Activated naive CD8-positive, alpha-beta T cell treated with anti-CD3 and anti-CD28 coated beads, Interleukin-2, amount 10 ng/mL, durations not matched to agents 7 days and 5 days (primary cell): ENCODE measurements at places on chromosomes 11 and 22.
A peak's percentile ranks its signal among the peaks of the same experiment; 100 is the strongest.

- DNase-seq, result no peak
These were observed 81.8 kb downstream of the MTMR3 start for GRCh38 chr22:29964776-29965175.

GRCh38 chr22:44869196-44869595 is 116.8 kb downstream of the ARHGAP8 start:
- DNase-seq, result no peak

DNA sequence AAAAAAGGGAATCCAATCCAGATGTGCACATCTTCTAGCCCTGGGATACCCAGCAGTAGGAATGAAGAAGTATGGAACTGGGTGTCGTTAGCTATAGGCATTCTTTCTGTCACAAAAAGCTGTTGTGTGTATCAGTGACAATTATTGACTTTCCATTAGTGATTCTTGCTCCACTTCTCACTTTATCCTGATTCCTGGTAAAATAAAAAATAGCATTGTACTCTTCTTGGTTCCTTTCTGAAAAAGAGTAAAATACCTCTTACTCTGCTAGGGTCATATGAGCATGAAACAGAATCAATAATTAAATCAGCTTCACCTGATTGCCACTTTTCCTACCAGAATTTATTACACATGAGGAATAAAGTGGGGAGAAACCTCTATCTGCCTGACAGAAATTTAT is at the start of gene OR52E6:
Gene OR52E6, minus strand, starts transcription at position 101 of the 400 bp plus-strand sequence. Its CDS starts 0 bp downstream, at position 101.
- DNase-seq, result no peak

GRCh38 chr11:133081020-133081419 is 451.3 kb downstream of the OPCML start:
- DNase-seq, result no peak

DNA sequence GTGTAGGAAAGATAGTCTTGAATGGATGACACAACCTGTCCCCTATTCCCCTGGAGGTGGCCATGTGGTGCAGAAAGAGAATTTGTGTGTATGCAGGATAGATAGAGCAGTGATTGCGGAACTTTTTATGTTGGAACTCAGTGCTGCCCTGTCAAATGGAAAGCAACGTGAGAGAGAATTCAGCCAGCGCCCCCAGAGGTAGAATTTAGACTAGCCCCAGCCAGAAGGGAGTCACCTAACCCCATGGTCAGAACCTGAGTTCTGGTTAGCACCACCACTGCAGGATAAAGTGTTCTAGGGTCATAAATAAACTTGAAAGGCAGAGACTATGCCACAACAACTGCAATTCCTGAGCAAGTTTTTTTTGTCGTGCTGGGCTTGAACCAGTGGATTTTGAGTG is 152.9 kb upstream of the GRIA4 start:
- DNase-seq, result no peak

DNA sequence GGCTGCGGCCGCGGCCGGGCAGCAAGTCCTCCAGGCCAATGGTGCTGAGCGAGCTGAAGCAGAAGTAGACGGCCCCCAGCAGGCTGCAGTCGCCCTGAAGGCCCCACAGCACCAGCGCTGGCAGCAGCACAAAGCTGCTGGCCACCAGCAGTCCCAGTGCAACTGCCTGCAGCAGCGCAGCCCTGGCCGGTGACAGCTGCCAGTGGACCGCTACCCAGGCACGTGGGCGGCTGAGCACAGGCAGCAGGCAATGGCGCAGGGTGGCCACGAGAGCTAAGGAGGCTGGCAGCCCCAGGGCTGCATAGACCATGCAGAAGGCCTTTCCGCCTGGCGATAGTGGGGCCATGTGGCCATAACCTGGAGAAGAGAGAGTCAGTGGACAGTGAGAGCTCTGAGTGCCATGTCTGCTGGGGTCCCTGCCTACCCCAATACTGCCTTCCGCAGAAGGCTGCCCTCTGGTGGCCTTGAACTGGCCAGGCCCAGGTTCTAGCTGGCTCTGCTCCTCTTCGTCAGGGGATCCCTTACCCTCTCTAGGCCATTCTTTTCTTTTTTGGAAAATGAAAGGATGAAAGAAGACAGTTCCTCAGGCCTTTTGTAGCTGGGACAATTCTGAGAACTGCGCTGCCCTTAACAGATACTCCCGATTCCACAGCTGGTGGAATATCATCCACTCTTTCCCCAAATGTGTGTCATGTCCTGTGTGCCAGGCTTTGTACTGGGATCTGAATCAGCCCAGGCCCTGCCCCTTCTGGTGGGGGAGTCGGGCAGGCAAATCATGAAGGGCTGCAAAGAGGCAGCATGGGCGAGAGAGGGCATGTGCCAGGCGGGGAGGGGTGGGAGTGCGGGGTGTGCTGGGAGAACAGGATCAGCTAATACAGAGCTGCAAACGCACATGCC is 1.8 kb downstream of the KCNK7 start:
- peak; percentile 60 for DNase-seq

DNA sequence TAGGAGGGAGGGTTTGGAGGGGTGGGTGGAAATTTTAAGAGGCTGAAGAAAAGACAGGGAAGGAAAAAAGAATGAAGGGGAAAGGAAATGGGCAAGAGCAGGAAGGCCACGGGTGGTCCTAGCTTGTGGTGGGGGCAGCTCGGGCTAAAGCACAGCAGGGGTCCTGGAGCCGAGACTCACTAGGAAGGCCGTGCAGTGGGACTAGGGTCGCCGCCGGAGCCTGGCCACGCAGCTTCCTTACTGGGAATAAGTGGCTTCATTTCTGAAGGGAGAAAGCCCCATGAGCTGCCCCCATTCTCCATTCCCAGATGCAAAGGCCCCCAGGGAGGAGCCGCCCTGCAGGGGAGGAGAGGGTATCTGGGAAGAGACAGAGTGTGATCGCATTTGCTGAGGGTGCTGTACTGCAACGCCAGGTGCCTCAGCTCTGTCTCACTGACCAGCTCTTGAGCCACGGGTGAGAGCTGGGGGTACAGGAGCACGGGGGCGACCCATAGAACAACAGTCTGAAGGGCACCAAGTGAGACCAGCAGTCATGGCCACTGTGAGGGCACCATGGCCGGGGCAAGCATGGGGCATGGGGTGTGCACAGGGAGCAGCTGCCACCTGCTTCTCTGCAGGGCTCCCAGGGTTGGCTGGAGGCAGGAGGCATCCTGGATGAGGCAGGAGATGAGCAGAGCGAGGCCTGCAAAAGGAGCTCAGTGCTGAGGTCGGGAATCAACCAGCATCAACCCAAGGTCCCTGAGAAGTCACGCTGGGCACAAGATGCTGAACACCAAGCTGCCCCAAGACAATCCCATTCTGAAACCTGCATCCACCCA is 11.6 kb downstream of the TOP3B start:
- no peak for DNase-seq

- DNase-seq, result no peak
These were observed 37.2 kb upstream of the LDLRAD3 start for GRCh38 chr11:35906681-35907080.

DNA sequence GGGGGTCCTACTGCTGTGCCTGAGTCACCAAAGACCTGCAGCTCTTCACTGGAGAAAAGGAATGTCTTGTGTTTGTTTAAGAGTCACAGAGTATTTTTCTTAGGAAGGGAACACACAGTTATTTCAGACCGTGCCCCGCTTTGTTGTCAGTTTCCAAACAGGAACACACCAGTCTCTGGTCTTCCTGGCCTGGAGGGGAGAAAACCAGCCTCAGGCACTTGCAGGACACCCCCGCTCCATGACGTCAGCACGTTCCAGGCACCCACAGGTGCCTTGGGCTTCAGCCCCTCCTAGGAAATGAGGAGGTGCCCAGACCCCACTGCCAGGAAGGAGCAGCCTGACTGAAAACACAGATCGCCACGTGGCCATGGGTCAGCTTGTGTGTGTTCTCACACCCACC is 5.4 kb downstream of the DEAF1 start:
- DNase-seq, result no peak

GRCh38 chr11:86380295-86381059 is 5.8 kb downstream of the CCDC81 start:
- no peak for DNase-seq

DNA sequence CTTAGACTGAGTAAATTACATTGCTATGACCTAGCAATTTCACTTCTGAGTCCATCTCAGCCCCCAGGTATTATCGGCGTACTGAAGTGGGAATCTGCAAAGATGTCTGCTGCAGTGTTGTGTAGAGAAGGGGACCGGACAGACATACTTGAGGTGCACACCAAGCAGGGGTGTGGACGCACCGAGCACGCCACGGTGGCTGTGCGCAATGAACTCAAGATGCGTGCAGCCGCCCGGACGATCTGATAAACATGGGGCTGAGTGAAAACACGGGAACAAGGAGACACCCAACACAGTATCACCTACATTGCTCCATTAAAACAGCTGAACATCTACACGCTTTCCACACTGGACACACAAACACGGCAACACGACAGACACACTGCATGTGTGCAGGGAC is 454.3 kb downstream of the OPCML start:
- no peak for DNase-seq

GRCh38 chr11:8070417-8071115 is 10.4 kb upstream of the TUB start:
- no peak for DNase-seq

GRCh38 chr11:122101625-122102291 is 14.3 kb downstream of the BLID start:
- no peak for DNase-seq

- DNase-seq, result no peak
These were observed 4.9 kb downstream of the INPPL1 start for GRCh38 chr11:72229336-72229924.

- DNase-seq, result no peak
These were observed 10.0 kb downstream of the BCL2L13 start for GRCh38 chr22:17648569-17648968.

DNA sequence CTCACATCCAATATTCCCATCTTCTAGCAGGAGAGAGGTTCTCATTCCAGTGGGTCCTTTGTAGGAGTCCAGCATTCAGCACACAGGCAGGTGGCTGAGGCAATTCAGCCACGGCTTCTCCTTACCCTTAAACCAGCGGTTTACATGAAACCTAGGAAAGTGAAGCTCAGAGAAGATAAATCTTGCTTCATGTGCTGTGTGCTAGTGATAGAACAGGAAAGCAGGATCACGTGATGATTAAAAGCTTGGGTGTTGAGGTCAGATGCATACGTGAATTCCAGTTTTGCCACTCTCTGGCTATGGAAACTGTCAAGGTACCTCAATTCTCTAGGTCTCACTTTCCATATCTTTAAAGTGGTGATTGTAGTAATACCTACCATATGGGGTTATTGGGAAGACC is 331.6 kb downstream of the INSC start:
- DNase-seq, result no peak

- DNase-seq, result no peak
These were observed 47.0 kb downstream of the STIM1 start for GRCh38 chr11:3902441-3902840.

DNA sequence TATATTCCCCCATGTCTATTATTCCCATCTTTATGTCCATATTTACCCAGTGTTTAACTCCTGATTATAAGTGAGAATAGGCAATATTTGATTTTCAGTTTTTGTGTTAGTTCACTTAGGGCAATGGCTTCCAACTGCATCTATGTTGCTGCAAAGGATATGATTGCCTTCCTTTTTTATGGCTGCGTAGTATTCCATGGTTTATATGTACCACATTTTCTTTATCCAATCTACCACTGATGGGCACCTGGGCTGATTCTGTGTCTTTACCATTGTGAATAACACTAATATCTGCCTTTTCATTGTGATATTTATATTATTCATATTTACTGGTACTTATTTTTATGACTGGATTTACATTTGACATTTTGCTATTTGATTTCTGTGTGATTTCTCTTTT is 649.6 kb downstream of the NTM start:
- no peak for DNase-seq

DNA sequence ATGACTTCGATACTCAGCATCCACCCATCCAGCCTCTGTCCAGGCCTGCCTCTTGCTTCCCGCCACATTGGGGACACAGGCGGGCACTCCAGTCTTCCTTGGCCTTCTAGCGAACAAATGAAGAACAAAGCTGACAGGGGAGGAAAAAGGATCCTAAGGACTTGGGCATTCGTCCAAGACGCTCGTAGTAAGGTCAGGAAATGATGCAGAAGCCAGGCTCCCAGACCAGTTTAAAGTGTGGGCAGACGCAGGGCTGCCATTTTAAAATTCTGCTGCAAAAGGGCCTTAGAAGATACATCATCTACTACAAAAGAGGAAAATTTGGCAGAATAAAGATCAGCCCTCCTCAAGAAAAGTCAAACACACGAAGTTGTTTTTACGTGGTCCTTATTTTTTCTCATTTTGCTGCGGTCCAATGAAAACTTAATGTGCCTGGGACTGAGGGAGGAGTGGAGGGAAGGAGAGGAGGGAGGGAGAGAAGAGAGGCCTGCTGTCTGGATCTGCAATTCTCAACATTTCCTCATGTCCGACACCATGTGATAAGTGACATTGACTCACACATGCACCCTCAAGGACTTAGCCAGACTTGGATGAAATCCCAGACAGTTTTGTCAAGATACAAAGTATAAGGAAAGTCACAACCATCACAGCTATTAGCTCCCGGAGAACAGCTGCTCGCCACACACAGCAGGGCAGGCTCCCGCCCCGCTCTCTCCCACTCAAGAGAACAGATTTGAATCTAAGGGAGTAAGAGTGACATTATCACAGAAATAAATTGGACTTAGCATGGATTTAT is 5.7 kb downstream of the DNAL4 start:
- DNase-seq, result no peak

DNA sequence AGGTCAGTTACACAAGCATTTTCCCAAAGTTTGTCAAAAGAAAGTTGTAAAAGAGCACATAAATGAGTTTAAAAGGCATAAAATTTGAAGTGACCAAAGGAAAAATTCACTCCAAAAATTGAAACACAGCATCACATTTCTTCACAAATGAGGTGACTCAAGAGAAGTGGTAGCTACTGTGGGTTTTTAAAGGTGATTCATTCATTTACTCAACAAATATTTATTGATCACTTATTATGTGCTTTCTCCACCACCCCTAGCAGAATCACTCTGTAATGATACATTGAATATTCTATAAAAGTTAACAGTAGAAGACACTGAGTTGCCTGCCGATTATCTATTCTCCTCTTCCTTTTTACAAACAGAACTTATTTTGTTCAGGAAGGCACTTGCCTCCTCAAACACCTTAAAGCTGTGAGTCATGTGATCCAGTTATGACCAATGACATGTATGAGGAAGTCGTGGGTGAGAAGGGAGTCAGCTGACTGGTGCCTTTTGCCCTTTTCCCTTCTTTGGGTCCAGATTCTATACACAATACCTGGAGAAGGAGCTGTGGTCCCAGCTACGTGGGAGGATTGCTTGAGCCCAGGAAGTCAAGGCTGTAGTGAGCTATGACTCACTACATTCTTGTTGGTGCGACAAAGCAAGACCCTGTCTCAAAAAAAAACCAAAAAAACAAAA is 67.7 kb upstream of the CLNS1A start:
- no peak for DNase-seq

DNA sequence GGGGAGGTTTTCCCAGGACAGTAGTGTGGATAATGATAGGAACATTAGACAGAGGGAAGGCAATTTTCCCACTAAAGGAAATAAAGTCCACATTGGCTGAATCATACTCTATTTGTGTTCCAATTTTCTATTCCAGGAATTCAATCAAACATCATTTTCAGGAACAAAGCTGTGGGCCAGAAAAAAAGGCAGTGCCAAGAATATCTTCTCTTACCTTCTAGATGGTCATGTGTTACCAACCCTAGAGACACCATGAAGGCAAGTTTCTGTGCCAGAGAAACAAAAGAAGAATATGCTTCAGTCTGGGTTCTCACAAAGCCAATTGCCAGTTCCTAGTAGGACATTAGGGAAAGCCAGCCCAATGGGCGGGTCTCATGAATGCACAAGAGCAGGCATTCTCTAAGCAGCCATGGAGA is 27.5 kb downstream of the LARGE2 start:
- no peak for DNase-seq
